ENCODE measurements at places on chromosomes 13 and 19. TPM values are rescaled to one million over a fixed set of nuclear protein-coding genes. Genes with fewer than 3 reads are reported as not detected.

ALOX5AP gene
- total RNA-seq = 1.1 TPM

GRCh38 chr13:91739751-91740150 lies 341.3 kb downstream of the GPC5 start:
- no peak for DNase-seq
- H3K4me1 ChIP-seq = no peaks in the 10 kb centered on the region
- no peaks in the 10 kb centered on the region for H3K27me3 ChIP-seq
- H3K27ac ChIP-seq = no peak overlapping the region
- H3K4me3 ChIP-seq = no peak overlapping the region

DNA sequence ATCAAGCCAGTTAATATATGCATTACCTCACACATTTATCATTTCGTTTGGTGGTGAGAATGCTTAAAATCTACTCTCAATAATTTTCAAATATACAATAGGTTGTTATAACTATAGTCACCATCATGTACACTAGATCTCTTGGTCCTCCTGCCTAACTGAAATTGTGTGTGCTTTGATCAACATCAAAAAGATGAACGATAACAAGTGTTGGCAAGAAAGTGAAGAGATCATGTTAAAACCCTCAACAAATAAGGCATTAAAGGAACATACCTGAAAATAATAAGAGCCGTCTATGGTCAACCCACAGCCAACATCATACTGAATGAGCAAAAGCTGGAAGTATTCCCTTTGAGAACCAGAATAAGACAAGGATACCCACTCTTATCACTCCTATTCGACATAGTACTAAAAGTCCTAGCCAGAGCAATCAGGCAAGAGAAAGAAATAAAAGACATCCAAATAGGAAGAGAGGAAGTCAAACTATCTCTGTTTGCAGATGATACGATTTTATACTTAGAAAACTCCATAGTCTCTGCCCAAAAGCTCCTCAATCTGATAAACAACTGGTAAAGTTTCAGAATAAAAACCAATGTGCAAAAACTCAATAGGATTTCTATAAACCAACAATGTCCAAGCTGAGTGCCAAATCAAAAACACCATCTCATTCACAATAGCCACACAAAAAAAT lies 27.9 kb upstream of the OR10H1 start:
- H3K4me3 ChIP-seq = no peak overlapping the region
- no peaks in the 10 kb centered on the region for H3K36me3 ChIP-seq
- DNase-seq = no peak
- H3K27me3 ChIP-seq = no peaks in the 10 kb centered on the region
- no peak overlapping the region for H3K27ac ChIP-seq

DNA sequence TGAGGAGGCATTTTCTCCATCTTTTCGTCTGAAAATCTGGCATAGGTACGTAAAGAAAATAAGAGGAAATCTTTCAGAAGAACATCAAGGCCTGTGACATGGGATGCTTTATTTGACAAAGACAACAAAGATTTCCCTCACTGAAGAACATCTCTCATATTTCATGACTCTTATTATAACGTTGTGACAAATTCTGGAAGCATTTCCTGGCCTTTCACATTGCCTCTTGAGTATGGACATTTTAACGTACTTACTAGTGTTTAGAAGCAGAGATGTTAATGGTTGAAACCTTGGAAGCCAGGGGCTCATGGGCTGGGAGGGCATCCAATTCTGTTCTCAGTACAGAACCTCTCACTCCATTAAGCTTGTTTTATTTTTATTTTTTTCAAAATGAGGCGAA lies 210.8 kb downstream of the DCT start:
- H3K27ac ChIP-seq = peak overlapping the region; percentile 37
- no peak overlapping the region for H3K4me3 ChIP-seq
- no peak for DNase-seq
- H3K27me3 ChIP-seq = no peaks in the 10 kb centered on the region
- H3K36me3 ChIP-seq = peaks cover 2% of the 10 kb centered on the region

DNA sequence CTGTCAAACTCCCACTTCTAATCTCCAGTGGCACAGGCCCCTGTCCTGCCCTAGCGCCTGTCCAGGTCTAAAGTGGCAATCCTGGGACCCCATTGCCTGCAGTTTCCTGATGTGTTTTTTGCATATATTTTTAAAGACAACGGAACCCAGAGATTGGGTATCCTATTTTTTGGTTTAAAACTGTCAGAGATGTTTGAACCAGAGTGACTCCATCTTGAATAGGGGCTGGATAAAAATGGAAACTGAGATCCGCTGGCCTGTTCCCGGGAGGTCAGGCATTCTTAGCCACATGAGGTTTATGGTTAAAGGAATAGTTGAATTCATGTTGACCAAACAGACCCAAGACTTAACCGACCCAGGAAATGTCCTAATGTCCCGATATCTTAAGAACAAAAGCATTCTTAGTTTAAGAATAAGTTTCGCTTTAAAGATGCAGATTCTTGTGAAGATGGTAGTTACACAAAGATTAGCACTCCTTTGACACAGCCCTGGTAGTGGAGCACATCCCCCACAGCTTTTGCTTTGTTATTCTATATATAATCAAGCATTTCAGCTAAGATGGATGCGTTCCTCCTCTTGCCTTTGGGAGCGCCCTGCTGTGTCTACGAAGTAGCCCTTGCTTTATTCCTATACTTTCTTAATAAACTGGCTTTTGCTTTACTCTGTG lies 332.1 kb downstream of the UQCRFS1 start:
- no peak overlapping the region for H3K4me3 ChIP-seq
- no peaks in the 10 kb centered on the region for H3K36me3 ChIP-seq
- H3K27ac ChIP-seq = no peak overlapping the region
- DNase-seq = no peak
- peaks cover 26% of the 10 kb centered on the region for H3K4me1 ChIP-seq

SHD gene
- total RNA-seq = not detected

DNA sequence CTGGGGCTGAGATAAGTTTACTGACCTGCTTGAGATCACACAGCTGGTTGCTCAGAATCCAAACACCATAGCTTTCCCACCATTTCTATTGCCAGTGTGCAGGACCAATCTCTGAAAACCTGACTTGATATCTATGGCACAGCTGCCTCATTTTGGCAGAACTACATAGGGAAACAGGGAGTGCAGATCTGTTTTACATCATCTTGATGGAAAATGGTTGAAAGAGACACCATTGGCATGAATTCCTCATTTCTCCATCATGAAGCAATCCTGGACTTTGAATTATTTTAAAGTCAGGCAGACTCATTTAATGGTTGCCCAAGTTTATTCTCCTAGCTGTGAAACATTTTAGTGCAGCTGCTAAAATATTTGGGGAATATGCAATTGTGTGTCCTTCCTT lies 1628.2 kb upstream of the SLC10A2 start:
- no peaks in the 10 kb centered on the region for H3K36me3 ChIP-seq
- H3K27ac ChIP-seq = no peak overlapping the region
- no peak for DNase-seq
- H3K27me3 ChIP-seq = no peaks in the 10 kb centered on the region
- H3K4me1 ChIP-seq = peaks cover 8% of the 10 kb centered on the region
- no peak overlapping the region for H3K4me3 ChIP-seq

GRCh38 chr13:93963266-93964145 lies 516.0 kb downstream of the DCT start:
- DNase-seq = no peak
- H3K36me3 ChIP-seq = no peaks in the 10 kb centered on the region
- H3K27me3 ChIP-seq = no peaks in the 10 kb centered on the region
- H3K4me1 ChIP-seq = peaks cover 27% of the 10 kb centered on the region
- H3K4me3 ChIP-seq = no peak overlapping the region
- H3K27ac ChIP-seq = peak overlapping the region; percentile 60

- no peak for DNase-seq
- H3K4me3 ChIP-seq = no peak overlapping the region
- H3K27me3 ChIP-seq = no peaks in the 10 kb centered on the region
- no peaks in the 10 kb centered on the region for H3K4me1 ChIP-seq
These were observed 248.8 kb downstream of the DACH1 start for GRCh38 chr13:71618159-71618558.

DNA sequence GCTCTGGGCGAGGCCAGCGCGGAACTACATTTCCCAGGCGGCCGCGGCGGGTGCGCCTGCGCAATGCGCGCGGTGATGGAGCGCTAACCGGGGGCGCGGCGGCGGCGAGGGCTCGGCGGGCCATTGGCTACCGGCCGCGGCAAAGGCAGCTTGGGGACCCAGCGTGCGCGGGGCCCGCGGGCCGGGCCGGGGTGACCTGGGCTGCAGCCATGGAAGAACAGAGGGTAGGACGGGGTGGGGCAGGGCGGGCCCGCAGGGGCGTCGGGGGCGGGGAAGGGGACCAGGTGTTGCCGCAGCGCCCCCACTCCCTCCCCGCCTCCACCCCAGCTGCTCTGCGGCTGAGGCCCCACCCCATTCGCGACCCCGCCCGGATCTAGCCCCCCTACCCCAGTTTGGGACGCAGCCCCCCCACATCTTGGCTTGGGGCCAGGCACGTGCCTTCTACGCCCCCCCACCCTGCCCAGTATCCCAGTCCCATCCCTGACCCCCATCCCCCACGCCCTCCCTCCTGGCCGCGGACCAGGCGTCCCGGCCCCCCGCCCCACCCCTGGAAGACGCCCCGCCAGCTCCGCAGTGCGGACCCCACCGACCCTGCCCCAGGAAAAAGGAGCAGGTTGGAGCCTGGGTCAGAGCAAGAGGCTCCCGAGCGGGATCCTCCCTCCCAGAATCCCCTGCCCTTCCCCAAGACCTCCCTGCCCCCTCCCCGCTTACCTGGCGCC lies at the start of gene FSD1:
Gene FSD1, plus strand, starts transcription at position 61 of the 719 bp plus-strand sequence. Its CDS starts 149 bp downstream, at position 210.
- no peak within 1 kb of the TSS for H3K27ac ChIP-seq
- peaks cover 2% of the 10 kb centered on the region for H3K36me3 ChIP-seq
- peaks cover 2% of the 10 kb centered on the region for H3K4me1 ChIP-seq
- DNase-seq = no peak

PRSS57 gene
- not detected for total RNA-seq

RAB4B gene
- total RNA-seq = 23.2 TPM

PCID2 gene
- total RNA-seq = 33.7 TPM

ACTMAP gene
- 10.4 TPM for total RNA-seq

DNA sequence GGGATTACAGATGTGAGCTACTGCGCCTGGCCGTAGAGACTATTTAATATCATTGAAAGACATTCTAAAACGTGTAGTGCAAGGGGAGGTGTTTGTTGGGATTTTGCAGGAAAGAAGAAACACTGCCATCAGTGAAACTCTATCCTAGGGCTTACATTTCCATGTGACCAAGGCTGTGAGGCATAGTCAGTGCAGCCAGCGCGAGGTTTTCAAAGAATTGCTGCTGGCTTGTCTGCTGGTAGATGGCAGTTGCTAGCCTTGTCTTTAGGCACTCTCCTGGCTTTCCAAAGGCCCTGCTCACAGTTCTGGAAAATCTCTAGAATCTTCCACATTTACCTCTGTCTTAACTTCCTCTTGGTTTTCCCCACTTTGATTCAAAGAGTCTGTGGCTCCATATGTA lies 77.5 kb downstream of the GPC6 start:
- H3K4me1 ChIP-seq = peaks cover 32% of the 10 kb centered on the region
- H3K36me3 ChIP-seq = no peaks in the 10 kb centered on the region
- no peak overlapping the region for H3K4me3 ChIP-seq
- DNase-seq = no peak

DNA sequence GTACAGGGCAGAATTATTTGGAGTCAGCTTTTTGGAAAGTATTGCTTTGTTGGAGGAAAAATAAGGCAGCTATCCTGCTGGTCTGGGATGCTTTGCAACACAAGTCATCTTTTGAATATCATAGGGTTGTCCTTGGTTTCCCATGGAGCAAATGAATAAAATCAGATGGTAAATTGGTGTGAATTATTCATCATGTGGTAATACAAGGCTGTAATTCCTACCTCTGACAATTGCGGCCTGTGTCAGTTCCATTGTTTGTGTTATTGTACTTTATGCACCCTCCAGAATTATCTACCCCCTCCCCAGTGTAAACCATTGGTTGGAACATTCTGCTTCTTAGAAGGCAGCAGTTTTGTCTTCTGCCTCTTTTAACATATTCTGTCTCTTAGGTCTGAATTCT lies 46.2 kb downstream of the RNASEH2B start:
- DNase-seq = no peak
- H3K27ac ChIP-seq = no peak overlapping the region
- no peaks in the 10 kb centered on the region for H3K4me1 ChIP-seq

ATP4B gene
- total RNA-seq = not detected

- no peaks in the 10 kb centered on the region for H3K4me1 ChIP-seq
- no peak overlapping the region for H3K27ac ChIP-seq
- H3K27me3 ChIP-seq = no peaks in the 10 kb centered on the region
- no peak overlapping the region for H3K4me3 ChIP-seq
- no peak for DNase-seq
- H3K36me3 ChIP-seq = peaks cover 31% of the 10 kb centered on the region
These were observed 14.9 kb upstream of the SCN1B start for GRCh38 chr19:35015270-35015953.

- H3K4me1 ChIP-seq = peaks cover 21% of the 10 kb centered on the region
- DNase-seq = no peak
- H3K4me3 ChIP-seq = no peak overlapping the region
- H3K27ac ChIP-seq = no peak overlapping the region
- H3K27me3 ChIP-seq = no peaks in the 10 kb centered on the region
These were observed 16.4 kb downstream of the ZNF574 start for GRCh38 chr19:42092350-42092749.

GRCh38 chr13:112976526-112976925 lies 7.5 kb downstream of the MCF2L start:
- peaks cover 23% of the 10 kb centered on the region for H3K27me3 ChIP-seq
- DNase-seq = no peak
- no peak overlapping the region for H3K4me3 ChIP-seq
- H3K27ac ChIP-seq = no peak overlapping the region

DNA sequence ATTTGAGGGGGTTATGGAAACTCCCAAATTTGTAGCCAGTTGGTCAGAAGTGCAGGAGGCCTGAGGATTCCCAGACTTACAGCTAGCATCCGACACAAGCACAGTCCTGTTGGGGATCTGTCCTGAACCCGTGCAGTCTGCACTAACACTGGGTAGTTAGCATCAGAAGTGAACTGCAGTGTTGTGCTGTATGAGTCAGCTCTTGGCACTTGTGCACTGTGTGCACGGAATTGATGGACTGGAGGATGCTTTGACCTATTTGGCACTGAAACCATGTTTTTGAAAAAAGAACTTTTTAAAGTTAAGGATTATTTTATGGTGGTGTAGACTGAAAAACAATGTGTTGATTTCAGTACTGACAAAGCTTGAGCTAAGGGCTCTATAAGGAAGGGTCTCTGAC lies 279.0 kb downstream of the NHLRC3 start:
- no peaks in the 10 kb centered on the region for H3K36me3 ChIP-seq

PSG11 gene
- not detected for total RNA-seq

INAFM1 gene
- 31.1 TPM for total RNA-seq

PSG2 gene
- total RNA-seq = not detected

CEACAM5 gene
- not detected for total RNA-seq

GRCh38 chr13:53408847-53409568 lies 380.4 kb downstream of the OLFM4 start:
- H3K36me3 ChIP-seq = no peaks in the 10 kb centered on the region
- DNase-seq = peak; percentile 77
- no peaks in the 10 kb centered on the region for H3K4me1 ChIP-seq
- H3K27me3 ChIP-seq = no peaks in the 10 kb centered on the region

GRCh38 chr13:72960541-72960940 lies 98.3 kb upstream of the KLF5 start:
- peaks cover 3% of the 10 kb centered on the region for H3K4me1 ChIP-seq
- no peak for DNase-seq
- H3K4me3 ChIP-seq = no peak overlapping the region
- peaks cover 11% of the 10 kb centered on the region for H3K36me3 ChIP-seq
- no peak overlapping the region for H3K27ac ChIP-seq
- H3K27me3 ChIP-seq = no peaks in the 10 kb centered on the region

TMC4 gene
- total RNA-seq = 3.2 TPM

GRCh38 chr13:75153386-75153785 lies 328.6 kb downstream of the TBC1D4 start:
- H3K36me3 ChIP-seq = peaks cover 10% of the 10 kb centered on the region
- H3K27me3 ChIP-seq = no peaks in the 10 kb centered on the region
- peak overlapping the region; percentile 5 for H3K27ac ChIP-seq
- DNase-seq = no peak
- peaks cover 36% of the 10 kb centered on the region for H3K4me1 ChIP-seq
- H3K4me3 ChIP-seq = no peak overlapping the region

ACER1 gene
- total RNA-seq = not detected
